ENCODE measurements at places on chromosomes 3 and 15.

DNA sequence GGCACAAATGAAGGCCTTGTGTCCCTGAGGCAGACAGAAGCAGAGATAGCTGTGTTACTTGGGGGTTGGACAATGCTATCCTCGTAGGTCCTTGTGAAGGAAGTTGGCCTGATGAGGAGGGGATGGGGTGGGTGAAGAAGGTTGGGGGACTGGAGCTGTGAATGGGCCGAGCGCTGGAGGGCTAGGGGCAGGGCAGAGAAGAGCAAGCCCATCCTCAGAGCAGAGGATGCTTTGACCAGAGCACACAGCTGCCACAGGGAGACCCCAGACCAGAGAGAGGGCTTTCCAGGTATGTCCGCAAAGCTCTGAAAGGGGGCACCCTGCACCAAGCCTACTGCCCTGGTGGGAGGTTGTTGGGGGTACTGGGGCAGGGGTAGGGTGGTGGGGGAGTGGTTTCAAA lies 5.7 kb upstream of the TBC1D2B start:
- DNase-seq: no peak

DNA sequence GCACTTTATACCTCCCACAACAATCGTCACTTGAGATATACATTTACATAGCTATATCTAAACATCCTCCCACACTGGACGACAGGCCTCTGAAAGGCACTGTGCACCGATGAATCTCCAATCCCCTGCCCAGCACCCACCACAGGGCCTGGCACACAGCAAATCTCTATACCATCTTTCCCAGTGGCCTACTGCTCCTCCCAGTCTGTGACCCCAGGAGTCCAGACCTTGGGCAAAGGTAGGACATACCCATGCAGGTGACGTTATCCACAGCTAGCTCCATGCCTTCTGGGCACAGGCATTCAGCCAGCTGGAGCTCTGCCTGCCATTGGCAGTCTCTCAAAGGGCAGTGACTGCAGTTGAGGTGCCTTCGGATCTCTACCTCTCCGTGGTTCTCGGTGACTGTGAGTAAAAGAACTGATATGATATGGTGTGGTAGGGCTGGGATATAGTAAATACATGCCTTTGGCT lies 5.8 kb downstream of the LTK start:
- DNase-seq: no peak

DNA sequence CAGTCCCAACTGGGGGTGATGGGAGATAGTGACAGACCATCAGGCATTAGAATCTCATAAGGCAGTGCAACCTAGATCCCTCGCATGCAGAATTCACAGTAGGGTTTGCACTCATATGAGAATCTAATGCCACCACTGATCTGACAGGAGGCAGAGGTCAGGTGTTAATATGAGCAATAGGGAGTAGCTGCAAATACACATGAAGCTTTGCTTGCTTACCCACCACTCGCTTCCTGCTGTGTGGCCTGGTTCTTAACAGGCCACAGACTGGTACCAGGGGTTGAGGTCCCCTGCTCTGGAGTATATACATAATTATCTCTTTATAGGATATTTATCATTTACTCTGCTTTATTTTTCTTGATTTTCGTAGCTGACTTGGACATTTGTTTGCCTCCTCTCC lies 36.0 kb upstream of the ZMAT3 start:
- no peak for DNase-seq

DNA sequence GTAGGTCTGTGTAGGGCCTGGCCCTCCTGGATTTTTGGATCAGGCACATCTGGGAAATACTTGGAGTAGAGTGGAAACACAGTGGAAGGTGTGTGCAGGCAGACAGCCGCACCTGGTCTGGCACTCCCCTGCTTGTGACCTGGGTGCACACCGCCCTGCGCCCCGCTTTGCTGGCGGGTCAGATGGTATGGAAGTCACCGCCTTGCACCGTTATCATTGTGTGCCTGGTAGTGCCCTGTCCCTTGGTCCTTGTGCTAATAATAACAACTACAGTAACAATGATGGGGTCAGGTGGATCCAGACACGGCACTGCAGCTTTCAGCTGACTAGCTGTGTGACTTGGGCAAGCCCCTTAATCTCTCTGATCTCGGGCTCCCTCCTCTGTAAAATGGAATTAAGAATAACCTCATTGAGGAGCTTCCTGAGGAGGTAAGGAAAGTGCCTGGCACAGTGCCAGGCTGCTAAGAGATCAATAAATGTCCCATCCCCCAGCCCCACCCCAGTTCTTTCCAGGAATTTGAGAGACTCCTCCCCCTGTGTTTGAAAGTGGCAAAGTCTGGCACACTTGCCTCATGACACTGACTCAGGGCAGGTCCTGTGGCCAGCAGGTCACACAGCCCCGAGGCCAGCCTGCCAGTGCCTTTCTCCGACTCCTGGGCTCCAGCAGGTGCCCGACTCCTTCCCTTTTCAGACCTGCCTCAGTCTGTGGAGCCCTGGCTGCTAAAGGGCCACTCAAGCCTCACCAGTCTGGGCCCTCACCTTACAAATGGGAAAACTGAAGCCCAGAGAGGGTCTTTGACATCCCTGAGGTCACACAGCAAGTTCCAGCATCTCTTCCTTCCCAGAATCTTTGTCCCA lies 9.8 kb downstream of the ISG20 start:
- DNase-seq: no peak

DNA sequence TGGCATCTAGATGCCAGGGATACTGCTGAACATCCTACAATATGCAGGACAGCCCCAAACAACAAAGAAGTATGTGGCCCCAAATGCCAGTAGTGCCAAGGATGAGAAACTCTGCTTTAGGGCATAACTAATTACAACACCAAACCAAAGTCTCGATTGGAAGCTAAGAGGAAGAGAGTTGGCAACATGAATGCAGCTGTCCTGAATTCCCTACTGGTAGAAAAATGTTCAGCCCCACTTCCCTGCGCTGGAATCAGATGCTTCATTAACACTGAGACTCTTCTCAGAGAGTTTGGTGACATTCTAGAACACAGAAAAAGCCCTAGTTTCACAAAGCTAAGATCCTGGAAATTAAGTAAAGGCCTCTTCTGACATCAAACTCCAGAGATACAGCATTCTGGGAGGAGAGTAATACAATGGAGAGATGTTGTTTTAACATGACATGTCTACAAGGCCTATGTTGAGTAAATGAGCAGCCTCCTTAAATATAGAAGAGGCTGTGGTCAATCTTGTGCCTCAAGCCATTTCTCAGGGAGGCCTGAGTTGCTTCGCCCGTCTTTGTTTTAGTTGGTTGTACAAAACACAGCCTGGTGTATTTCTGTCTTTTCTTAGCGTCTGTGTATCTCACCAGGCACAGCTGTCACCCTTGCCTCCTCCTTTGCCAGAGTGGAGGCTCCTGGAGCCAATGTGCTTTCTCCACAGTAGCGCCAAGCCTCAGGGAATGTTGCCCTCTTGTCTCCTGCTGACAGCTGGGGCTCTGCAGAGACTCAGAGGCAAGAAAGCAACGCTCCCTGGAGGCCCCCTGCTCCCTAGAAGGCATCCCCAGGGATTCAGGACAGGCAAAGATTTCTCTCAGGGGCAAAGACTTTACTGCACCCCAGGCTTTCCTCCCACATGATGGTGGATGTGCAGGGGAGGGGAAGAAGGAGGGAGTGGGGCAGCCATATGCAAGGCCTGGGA lies 25.1 kb upstream of the CTNNB1 start:
- no peak for DNase-seq

GRCh38 chr3:37477275-37477674 lies 302.9 kb upstream of the LRRFIP2 start:
- no peak for DNase-seq

- DNase-seq: no peak
Measured at GRCh38 chr15:48177383-48177765, 721 bp downstream of the MYEF2 start.

- no peak for DNase-seq
Measured at GRCh38 chr15:33309602-33310276, 1.0 kb upstream of the RYR3 start.

DNA sequence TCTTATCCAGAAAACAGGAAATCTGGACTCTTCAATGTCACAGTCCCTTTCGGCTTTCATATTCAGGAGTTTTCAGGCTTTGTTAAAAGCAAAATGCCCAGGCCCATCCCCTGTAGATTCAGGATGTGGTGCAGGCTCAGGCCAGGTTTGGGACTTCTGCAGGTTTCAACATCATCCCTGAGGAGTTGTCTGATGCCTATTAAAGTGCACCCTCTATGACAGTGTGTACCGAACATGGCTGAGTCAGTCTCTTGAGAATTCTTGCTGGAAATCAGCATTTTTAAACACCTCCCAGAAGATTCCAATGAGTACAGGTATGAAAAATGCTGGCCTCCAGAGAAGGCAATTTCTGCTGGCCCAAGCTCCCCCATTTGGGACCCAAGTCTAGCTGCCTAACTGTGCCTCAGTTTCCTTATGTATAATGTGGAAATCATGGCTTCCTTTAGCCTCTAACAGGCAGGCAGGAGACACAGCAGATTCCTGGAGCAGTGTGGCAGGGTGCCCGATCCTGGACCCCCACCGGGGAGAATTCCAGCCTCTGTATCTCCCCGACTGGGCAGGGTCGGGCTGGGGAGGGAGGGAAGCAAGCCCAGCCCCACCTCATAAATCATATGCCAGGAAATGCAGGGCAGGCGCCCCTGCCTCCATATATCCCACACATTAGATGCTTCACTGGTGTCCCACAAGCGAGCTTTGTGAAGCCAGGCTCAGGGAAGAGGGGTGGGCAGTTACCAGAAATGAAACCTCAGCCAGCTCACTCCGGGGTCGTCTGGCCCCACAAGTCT lies 44.4 kb upstream of the SLC6A11 start:
- DNase-seq: no peak
